Activated T-cell treated with anti-CD3 and anti-CD28 coated beads, Interleukin-2, amount 50 U/mL, for 4 hours (primary cell): ENCODE measurements at places on chromosomes 4 and X. TPM values are rescaled to one million over a fixed set of nuclear protein-coding genes. Genes with fewer than 3 reads are reported as not detected.

FRMPD4 gene
- not detected for total RNA-seq

CCDC110 gene
- not detected for total RNA-seq

ASMTL gene
- total RNA-seq, result 33.0 TPM

PPP2R2C gene
- total RNA-seq, result not detected

USP17L29 gene
- not detected for total RNA-seq

MAGEB17 gene
- not detected for total RNA-seq

DCLK2 gene
- total RNA-seq, result not detected

TEX11 gene
- not detected for total RNA-seq

UBQLN2 gene
- total RNA-seq, result 42.3 TPM

DNA sequence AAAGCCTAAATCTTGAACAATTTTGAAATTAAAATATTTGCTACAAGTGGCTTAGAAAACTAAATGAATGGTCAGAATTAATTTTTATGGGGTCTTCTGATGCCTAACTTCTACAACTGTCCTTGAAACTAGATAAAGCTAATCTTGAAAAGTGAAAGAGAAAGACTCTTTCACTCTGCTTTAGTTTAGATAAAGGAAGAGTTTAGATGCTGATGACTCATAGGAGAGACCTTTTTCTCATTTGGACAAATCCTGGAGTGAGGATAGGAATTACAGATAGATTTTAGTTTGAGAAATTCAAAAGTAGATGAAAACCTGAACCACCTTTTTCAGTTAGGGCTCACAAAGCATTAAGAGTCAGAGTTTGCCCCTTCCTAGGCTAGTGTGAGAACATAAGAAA, 342.3 kb upstream of the GRID2 start:
- DNase-seq, result no peak

DNA sequence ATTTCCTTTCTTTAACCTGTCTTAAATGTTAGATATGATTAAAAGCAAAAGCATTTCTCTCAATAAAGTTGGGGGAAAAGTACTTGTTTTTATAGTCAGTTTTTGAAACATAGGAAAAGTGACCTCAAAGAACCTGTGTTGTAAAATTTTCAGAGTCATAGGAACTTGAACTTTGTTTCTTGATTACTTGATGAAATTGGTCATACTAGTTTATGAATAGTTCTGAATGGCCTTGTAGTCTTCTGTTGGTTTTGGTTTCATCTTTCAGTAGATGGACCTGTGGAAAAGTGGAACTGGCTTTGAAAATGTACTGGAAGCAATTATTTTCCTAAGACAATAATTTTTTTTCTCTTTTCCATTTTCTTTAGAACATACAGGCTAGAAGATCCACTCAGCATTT, 222.2 kb upstream of the NUDT6 start:
- no peak for DNase-seq

DNA sequence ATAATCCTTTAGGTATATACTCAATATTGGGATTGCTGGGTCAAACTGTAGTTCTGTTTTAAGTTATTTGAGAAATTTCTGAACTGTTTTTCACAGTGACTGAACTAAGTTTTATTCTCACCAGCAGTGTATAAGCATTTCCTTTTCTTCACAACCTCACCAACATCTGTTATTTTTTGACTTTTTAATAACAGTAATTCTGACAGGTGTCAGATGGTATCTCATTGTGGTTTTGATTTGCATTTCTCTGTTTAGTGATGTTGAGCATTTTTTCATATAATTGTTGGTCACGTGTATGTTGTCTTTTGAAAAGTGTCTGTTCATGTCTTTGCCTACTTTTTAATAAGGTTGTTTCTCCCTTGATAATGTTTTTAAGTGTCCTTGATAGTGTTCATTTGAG, 112.6 kb downstream of the LINC00632 start:
- DNase-seq, result no peak

- DNase-seq, result no peak
Observed at GRCh38 chrX:63664741-63665140, 120.3 kb downstream of the ARHGEF9 start.

GRCh38 chr4:151961456-151961855, 200.6 kb upstream of the GATB start:
- no peak for DNase-seq

GRCh38 chrX:14934423-14934822, 61.2 kb downstream of the MOSPD2 start:
- DNase-seq, result no peak

DNA sequence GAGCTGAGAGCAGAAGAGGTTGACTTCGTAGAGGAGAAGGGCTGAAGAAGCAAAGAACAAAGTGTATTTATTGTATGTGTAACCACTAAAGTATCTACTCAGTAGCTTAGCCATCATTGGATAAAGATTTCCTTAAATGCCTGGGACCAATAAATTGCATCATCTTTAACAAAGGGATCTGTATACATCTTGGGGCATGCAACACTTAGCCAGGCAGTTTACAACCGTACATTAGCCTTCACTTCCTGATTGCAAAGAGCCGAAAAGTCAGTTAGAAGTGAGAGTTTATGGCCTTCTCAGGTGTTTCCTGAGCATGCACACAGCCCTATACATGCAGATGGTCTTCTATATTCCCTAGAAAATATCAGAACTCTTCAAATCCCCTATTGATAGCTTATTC, 68.0 kb upstream of the MAGED1 start:
- DNase-seq, result no peak

- DNase-seq, result no peak
Observed at GRCh38 chr4:123346951-123347350, 49.6 kb upstream of the SPRY1 start.

GRCh38 chr4:109432203-109432602, 1.4 kb upstream of the SEC24B start:
- DNase-seq, result no peak

GRCh38 chr4:132642016-132642817, 506.9 kb upstream of the PCDH10 start:
- no peak for DNase-seq

- DNase-seq, result no peak
Observed at GRCh38 chr4:68426516-68426915, 20.7 kb upstream of the TMPRSS11E start.

DNA sequence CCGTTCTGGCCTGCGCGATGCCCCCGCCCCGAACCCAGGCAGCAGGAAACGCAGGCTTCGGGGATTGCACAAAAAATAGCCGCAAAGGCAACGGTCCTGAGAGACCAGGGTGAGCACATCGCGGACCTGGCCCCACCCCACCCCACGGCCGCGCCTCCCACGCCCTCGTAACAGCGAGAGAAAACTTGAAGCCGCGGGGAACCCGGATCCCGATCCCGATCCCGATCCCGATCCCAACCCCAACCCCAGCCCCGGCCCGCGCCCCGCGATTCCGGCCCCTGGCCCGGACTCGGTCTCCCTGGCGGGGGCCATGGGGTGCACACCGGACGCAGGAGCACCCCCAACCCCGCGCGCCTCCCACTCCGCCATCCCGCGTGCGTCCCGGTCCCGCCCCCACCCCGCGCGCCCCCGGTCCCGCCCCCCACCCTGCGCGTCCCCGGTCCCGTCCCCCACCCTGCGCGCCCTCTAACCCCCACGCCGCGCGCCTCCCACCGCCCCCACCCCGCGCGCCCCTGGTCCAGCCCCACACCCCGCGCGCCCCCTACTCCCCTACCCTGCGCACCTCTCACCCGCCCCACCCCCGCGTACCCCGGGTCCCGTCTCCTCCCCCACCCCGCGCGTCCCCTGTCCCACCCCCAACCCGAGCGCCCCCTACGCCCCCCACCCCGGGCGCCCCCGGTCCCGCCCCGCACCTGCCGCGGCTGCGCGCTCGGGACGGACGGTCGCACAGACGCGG, 29.0 kb downstream of the NOP14 start:
- peak; percentile 45 for DNase-seq

DNA sequence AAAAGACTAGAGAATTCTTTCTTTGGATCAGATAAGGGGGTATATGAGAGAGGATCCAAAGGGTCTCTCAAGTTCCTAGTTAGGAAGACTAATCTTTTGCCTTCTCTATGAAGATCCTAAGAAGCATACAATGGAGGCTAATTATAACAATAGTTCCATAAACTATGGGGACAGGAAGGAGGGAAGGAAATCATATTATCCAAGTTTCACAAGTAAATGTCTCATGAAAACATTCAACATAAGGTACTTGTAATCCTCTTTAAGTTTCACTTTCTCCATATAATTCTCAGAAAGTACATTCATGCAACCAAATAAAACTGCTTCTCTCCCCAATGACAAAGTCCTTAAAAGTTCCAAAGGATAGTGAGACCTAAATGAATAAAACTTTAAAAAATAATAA, 27.1 kb downstream of the STX18 start:
- DNase-seq, result no peak

- DNase-seq, result no peak
Observed at GRCh38 chrX:153381684-153382532, 19.2 kb downstream of the PNMA6E start.
